ENCODE measurements at places on chromosomes 7 and 10.

GRCh38 chr10:95792874-95793285, 36.9 kb downstream of the ENTPD1 start:
- no peak for DNase-seq

- DNase-seq: no peak
These were observed 73.6 kb downstream of the CYP26A1 start for GRCh38 chr10:93147281-93147680.

GRCh38 chr10:48549236-48549635, 55.6 kb downstream of the ARHGAP22 start:
- DNase-seq: no peak

DNA sequence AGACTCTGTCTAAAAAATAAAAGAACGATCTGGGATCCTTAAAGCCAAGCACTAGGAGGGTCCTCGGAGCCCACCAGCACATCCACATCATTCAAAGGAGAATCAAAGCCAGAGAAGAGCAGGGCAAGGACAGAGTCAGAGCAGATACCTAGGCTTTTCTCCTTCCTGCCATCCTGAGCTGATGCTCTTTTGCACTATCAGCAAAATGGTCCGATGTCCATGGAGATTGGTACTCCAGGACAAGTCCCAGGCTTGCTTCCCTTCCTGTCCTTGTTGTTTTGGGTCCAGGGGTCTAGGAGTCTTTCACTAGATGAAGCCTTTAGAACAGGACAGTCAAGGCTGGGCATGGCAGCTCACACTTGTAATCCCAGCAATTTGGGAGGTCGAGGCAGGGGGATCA, 58.0 kb upstream of the ELN start:
- DNase-seq: no peak

GRCh38 chr10:112447620-112447928, 559 bp downstream of the VTI1A start:
- no peak for DNase-seq

- no peak for DNase-seq
These were observed 103.8 kb upstream of the AGR3 start for GRCh38 chr7:16985621-16986020.

GRCh38 chr10:49633327-49634068, 19.7 kb downstream of the CHAT start:
- DNase-seq: no peak

GRCh38 chr10:3118641-3119091, 51.3 kb downstream of the PFKP start:
- DNase-seq: no peak

- DNase-seq: no peak
These were observed 127.1 kb downstream of the GATA3 start for GRCh38 chr10:8181496-8182157.

- DNase-seq: peak; percentile 3
These were observed 30.5 kb downstream of the CTNNA3 start for GRCh38 chr10:67665491-67665890.

GRCh38 chr7:132871419-132871818, 210.5 kb downstream of the CHCHD3 start:
- no peak for DNase-seq

GRCh38 chr10:83603708-83604107, 535.6 kb upstream of the GHITM start:
- DNase-seq: peak; percentile 61

DNA sequence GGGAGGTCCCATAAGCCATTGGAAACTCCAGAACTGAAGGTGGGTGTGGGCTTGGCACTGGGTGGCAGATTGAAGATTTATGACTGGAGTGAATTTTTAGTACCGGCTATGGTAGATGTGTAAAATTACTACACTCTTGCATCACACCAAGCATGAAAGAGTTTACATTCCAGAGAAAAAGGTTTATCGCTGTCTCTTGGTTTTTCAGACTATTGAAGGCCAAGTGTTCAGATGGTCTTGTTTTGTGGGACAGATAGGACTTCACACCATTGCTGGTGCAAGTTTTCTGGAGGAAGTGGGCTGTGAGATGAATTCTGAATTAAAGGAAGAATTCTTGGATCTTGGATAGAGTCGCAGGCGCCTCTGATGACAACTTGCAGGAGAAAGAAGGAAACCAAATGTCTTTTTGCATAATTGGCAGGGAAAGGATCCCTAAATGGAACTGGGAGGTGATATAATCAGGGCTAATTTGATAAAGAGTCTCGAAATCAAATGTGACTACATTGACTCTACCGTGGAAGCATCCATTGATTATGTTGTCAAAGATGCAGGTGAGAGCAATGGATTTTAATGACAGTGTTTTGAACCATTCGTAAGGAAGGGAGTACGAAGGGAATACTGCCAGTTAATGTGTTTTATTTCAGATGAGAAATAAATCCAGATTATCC, 14.2 kb upstream of the NMT2 start:
- DNase-seq: no peak

DNA sequence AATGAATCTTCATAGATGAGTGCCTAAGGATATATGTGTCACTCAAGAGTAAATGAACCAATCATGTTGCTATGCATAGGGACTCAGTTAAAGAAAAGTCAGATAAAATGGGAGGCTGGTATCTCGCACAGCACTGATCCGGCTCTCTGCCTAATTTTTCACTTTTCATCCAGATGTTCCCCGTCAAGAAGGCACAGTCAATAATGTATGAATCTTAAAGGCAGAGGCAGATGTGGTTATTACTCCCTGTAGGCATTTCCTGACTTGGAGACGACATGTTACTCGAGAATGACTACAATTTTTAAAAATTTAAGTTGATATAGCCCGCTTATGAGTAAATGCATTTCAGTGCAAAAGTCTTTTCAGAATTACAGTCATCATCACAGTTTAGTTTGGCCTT, 113.6 kb downstream of the TBXAS1 start:
- DNase-seq: no peak

DNA sequence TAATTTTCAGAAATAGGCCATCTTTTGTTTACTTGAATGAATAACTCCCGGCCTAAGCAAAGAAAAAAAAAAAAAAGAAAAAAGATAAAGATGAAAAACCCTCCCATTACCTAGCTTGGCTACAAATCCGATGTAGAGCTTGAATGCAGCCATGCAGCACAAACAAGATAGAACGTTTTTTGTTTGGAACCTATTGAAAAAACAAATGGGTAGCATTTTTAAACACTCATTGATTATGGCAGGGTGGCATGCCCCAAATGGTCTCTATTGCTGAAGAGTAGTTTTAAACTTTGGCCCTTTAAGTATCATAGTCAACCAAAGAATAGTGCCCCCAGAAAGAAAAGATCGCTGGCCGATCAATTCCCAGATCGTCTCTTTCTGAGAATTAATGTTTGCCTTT, 84.4 kb downstream of the VTI1A start:
- DNase-seq: no peak

- DNase-seq: no peak
These were observed 3.8 kb upstream of the SERPINE1 start for GRCh38 chr7:101122933-101123702.

- no peak for DNase-seq
These were observed 42.6 kb downstream of the FAM20C start for GRCh38 chr7:234708-235553.

GRCh38 chr10:124493214-124493882, 31.7 kb downstream of the LHPP start:
- no peak for DNase-seq

GRCh38 chr7:24609570-24609969, 36.3 kb downstream of the PALS2 start:
- DNase-seq: no peak

DNA sequence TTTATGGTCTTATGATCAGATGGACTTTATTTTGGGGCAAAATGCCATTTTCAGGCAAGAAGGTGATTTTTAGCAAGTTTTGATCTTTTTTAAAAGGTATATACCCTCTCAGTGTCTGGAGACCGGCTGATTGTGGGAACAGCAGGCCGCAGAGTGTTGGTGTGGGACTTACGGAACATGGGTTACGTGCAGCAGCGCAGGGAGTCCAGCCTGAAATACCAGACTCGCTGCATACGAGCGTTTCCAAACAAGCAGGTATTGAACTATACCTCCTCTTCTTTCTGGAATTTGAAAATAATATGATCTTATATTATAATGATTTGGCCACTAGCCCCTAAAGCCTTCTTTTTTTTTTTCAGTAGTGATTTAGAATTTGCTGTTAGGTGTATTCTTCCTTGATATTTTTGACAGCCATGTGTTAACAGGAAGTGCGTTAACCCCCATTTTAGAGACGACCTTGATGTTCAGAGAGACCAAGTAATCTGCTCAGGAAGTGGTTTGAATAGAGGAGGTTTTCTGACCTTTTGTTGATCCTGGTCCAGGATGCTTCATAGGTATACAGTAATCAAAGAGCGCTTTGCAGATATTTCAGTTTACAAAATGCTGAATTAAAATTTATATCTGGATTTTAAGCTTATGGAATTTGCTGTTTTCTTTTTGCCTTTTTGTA, 6.2 kb downstream of the BUB3 start:
- DNase-seq: peak; percentile 62

DNA sequence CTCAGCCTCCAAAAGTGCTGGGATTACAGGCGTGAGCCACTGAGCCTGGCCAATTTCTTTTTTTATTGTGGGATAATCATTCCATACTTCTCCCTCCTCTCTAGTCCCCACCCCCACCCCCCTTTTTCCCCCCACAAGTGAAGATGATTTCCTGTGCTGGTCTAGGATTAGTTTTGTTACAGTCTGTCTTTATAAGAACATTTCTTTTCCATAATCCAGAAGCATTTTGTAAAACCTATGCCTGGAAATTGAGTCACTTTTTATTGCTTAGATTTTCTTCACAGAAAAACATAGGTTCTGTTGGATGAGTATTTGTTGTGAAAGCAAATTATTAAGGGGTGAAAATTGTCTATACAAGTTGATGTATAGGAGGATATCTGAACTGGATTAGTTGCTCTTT, 98.9 kb downstream of the KAT6B start:
- DNase-seq: no peak

GRCh38 chr7:151894111-151895007, 17.4 kb upstream of the PRKAG2 start:
- DNase-seq: no peak

DNA sequence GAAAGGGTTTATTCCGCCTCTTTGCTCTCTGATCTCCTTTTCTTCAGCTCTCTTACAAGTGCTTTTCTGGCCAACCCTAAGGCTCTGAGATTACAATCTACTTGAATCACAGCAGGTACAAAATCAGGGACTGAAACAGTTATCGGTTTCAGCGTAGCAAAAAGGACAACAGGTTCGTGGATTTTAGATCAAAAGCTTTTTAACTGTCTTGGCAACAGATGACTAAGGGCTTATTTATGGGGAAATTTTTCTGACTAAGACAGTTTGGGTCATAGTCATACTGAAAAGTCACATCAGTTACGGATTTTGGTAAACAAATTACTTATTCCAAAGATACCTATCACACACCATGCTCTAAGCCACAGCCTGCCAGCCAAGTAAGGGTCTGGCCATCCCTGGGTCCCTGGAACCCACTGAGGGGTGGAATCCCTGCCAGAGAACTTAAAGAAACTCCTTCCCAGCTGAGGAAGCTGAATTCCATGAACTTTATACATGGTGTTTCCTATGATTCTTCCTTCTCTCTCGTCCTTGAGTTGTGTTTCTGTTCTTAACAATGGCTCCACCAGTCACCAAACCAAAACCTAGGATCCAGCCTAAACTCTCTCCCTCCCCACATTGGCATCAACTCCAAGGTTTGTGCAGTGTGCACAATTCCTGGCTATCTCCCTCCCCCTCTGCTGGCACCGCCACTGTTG, 169.3 kb downstream of the FAM107B start:
- DNase-seq: peak; percentile 92

GRCh38 chr10:61897671-61898434, 3.6 kb upstream of the ARID5B start:
- peak; percentile 36 for DNase-seq

GRCh38 chr7:69564454-69565417, 33.5 kb upstream of the AUTS2 start:
- no peak for DNase-seq

DNA sequence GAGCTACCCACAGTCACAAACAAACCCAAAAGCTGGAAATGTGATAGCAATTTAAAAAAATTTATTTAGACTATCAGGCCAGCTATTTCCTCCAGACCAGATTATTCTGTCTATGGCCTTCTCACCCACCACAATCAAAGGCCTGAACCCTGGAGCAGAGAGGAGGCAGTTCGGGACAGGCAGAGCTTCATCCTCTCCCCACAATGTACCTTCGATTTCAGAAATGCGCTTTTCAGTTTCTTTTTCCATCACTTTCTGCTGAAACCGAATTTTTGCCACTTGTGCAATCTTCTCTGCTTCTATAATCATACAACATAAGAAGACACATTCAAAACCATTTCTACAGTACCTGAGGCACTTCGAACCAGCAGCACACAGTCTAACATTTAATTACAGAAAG, 29.9 kb downstream of the ERLIN1 start:
- peak; percentile 34 for DNase-seq

- DNase-seq: no peak
These were observed 50.5 kb downstream of the PRF1 start for GRCh38 chr10:70551971-70552422.

GRCh38 chr7:90617442-90617841, 21.3 kb downstream of the CDK14 start:
- no peak for DNase-seq

DNA sequence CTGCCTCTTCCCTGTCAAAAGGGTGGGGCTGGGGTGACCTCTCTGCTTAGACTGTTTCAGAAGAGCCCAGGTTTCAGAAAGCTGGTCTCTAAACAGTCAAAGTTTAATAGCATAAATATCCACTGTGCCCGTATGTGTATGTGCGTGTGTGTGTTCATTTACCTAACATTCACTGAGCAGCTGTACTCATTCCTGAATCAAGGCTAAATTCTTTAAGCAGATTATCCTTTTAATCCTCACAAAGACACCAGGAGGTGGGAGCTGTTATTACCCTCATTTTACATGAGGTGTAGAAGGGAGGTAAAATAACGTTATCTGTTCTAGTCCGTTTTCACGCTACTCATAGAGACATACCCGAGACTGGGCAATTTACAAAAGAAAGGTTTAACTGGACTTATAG, 72.2 kb downstream of the RSU1 start:
- DNase-seq: no peak

- DNase-seq: no peak
These were observed 18.6 kb upstream of the MEST start for GRCh38 chr7:130473289-130473688.

GRCh38 chr10:33271969-33272583, 62.4 kb downstream of the NRP1 start:
- DNase-seq: no peak

- no peak for DNase-seq
These were observed 203.0 kb downstream of the CCSER2 start for GRCh38 chr10:84531396-84531795.

DNA sequence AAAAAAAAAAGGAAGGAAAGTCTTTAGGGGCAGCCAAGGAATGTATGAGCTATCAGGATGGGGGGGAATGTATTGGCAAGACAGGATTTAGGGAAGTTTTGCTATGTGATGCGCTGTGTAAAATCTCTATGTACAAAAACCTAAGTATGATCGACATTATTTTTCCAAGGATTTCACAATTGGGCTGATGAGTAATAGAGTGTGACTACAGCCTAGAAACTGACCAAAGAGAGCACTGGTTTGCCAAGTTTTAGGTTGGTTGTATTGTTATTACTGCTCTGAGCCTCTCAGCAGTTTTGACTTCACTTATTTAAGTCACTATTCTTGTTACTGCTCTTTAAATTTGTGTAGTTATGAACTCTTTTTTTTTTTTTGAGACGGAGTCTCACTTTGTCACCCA, 107.3 kb downstream of the NRCAM start:
- no peak for DNase-seq

Data from activated CD4-positive, alpha-beta T cell treated with anti-CD3 and anti-CD28 coated beads, Interleukin-2, Interleukin-6, amounts not matched to agents 100 ng/mL and 50 ng/mL, durations not matched to agents 16 hours and 8 hours (primary cell).